Stimulated activated CD4-positive, alpha-beta T cell treated with anti-CD3 and anti-CD28 coated beads, Interleukin-4, amount 100 ng/mL, for 48 hours (primary cell): ENCODE measurements at places on chromosomes 2 and 18.

DNA sequence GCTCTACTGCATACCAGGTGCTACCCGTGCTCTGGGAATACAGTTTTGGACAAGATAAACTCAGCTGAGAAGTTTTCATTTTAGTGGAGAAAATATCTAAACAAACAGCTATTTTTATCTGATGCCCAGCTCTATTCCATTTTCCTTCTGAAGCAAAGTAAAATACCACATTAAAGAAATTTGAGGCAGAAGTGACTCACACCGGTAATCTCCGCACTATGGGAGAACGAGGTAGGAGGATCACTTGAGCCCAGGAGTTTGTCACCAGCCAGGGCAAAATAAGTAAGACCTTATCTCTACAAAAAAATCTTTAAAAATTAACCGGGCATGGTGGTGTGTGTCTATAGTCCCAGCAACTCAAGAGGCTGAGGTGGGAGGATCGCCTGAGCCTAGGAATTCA lies 416.2 kb upstream of the LYPD1 start:
- no peak for DNase-seq

DNA sequence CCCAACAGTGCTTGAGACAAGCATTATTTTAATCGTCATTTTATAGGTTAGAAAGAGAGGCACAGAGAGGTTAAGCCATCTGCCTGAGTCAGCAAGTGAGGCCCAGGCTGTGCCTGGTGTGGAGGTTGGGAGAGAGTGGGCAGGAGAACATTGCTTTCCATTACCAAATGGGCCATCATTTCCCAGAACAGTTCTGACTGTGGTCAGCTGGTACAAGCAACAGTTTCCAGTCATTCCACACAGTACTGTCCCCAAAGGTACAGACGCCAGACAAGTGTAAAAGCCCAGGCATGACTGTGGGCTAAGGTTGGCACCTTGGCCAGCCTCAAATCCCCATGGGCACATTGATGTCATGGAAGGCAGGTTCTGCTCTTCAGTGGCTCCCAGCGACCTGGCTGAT lies 98.2 kb upstream of the LCLAT1 start:
- DNase-seq, result no peak

DNA sequence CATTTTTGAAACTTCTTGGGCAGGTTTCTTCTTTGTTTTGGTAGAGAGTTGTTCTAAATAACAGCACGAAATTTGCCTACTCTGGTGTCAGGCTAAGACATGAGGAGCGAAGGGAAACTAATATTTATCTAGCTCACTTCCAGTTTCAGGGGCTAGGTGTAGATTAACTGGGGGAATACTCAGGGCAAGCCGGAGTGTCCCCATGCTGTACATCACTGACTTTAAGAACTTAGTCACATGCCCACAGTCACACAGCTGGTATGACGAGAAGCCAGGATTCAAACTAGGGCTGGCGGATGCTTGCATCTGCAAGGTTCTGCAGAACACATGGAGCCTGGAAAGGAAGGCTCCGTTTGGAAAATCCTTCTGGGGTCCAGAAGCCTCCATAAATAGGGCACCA lies 133.3 kb downstream of the ALPK2 start:
- no peak for DNase-seq

DNA sequence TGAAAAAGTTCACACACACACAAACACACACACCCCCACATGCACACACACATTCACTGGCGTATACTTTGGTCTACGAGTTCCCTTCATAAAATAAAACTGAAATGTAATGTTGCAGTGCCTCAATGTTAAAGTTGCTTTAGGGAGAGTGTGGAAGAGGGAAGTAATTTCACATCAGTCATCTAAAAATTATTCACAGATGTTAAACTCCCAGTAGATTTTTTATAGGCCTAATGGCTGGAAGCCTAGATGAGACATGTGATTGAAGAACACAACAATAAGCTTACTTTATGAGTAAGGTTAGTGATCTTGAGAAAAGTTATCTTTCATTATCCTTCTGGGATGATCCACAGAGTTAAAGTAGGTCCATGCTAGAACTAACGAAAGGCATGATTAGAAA lies 506.7 kb upstream of the CNTNAP5 start:
- no peak for DNase-seq

DNA sequence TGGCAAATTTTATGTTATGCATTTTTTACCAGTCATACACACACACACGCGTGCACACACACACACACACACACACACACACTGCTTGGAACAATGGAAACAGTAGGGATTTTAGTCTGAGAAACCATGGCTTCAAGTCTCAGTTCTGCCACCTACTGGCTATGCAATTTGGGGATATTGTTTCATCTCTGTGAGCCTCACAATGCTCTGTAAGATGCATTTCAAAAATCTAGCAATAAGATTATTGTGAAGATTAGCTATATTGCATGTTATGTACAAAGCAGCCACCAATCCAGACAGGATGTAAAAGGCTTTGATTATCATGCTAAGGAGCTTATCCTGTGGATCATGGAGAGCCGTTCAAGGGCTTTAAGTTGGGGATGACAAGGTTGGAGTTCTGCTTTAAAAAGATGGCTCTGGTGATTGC lies 401.4 kb downstream of the NBAS start:
- no peak for DNase-seq

- DNase-seq, result no peak
These were observed 349.8 kb downstream of the RBM43 start for GRCh38 chr2:150911766-150912280.

GRCh38 chr2:165245081-165245793 lies 6.0 kb downstream of the SCN2A start:
- no peak for DNase-seq

DNA sequence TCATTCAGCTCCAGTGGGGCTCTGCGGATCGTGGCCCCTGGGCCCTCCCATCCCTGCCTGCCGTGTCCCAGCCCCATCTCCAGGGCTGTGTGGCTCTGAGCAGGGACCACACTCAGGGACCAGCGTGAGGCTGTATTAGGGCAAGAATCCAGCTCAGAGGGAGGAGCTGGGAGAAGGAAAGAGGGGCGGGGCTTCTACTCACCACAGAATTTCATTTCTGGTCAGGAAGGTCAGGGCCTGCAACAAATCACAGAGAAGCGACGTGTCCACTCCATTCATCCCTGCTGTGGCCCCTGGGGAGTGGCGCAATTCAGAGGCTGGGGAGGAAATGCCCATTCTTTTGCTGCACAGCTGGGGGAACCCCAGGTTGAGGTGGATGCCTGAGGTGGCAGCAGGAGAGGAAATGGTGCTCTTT lies 828 bp downstream of the CIB4 start:
- no peak for DNase-seq

GRCh38 chr18:39840406-39840805 lies 2114.6 kb upstream of the PIK3C3 start:
- no peak for DNase-seq

GRCh38 chr2:71688530-71688929 lies 235.2 kb downstream of the DYSF start:
- DNase-seq, result no peak

GRCh38 chr18:1078301-1078700 lies 173.6 kb downstream of the ADCYAP1 start:
- DNase-seq, result no peak

- DNase-seq, result no peak
These were observed 36.2 kb upstream of the YES1 start for GRCh38 chr18:848062-848861.
